ENCODE measurements at places on chromosomes 2 and 18.

DNA sequence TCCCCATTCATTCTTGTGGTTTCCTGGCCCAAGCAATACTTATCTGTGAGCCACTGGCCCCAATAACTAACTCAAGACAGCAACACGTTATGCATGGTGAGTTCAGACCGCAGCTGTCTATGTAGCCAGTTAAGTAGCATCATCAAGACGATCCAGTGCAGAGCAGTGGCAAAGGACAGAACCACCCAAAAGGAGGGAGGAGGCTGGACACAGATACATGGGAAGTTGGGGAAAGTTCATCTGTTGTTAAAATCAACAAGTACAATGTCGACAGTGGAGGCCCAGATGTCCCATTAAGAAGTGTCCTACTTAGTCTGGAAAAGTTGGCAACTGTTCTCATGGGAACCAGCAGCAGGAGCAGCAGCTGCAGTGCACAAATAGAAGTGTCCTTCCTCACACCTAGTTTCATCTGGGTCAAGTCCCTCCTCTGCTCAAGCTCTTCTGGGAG lies 106.9 kb upstream of the THOC1 start:
- DNase-seq, result no peak

GRCh38 chr18:45671321-45671720 lies 52.7 kb upstream of the SLC14A1 start:
- no peak for DNase-seq

GRCh38 chr2:76851000-76851399 lies 671.2 kb downstream of the LRRTM4 start:
- DNase-seq, result no peak

GRCh38 chr2:75596784-75597183 lies 36.0 kb upstream of the EVA1A start:
- DNase-seq, result no peak

DNA sequence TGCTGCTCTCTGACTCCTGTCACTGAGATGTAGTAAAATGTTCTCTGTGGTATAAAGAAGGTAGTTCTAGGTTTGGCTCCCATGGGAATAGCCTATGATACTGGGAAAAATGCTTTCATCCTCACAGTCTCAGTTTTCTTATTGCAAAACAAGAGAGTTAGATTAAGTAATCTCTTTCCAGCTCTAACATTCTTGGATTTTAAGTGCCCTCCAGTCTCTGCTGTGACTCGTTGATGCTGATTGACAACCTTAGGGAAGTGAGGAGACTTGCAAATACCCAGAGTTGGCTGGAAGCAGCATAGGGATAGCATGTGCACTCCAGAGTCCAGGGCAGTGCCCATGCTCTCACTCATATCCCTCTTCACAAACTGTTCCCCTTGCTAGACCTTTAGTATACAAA lies 534.9 kb downstream of the SLC4A3 start:
- DNase-seq, result no peak

DNA sequence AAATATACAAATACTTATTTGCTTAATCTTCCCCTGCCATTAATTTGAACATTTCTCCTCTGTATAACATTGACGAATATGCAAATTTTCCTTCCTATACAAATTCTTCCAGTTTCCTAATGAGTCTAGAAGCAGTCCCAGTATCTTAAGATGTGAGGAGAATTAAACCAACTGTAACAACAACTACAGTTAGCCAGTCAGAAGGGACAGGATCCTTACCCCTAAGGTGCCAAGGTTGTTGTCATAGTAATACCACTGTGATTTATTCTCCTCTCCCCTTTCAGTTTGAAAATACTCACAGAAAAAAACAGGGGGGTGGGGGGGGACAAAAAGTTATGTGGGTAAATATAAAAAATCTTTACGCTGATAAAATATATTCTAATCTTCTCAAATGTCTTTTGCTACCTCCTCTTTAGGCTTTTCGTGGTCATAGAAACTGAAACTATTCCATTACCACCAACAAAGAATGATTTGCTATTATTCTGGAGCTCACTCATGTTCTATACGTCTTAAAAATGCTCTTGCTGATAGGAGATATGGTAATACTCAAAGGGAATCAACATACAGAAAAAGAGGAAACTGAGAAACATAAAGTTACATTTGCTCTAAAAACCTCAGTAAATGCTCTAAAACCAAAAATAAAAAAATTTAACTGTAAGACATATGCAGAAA lies 107.6 kb downstream of the MEMO1 start:
- no peak for DNase-seq

DNA sequence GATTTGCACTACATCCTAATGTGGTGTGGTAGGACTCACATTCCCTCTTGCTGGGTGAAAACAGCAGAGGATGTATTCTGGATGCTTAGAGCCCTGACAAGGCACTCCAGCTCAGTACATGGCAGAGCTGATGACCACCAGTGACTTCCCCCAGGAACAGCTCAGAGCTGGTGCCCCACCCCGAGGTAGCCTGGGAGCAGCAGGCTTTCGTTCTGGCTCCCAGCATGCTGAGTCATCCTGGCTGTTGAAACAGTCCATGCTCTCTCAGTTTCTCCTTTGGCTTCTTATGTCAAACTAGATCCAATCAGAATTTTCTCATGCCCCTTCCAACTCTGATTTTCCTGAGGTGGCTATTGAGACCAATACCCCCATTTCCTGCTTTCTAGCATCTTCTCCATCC lies 438.2 kb downstream of the NBAS start:
- no peak for DNase-seq

DNA sequence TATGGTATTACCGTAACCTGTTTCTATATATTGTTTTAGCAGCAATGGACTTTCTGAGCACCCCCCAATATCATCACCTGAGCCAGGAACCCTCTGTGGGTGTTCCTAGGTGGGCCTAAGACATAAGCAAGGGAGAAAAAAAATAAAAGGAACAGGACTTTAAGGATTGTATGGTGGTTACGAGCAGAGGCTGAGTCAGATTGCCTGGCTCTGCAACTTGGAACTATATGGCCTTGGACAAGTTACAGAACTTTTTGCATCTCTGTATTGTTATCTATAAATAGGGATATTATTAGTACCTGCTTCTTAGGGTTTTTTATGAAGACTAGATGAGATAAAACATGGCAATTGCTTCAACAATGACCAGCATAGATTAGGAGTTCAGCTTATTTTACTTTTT lies 34.9 kb downstream of the MFSD6 start:
- DNase-seq, result no peak

GRCh38 chr18:56120782-56121181 lies 517.6 kb downstream of the TXNL1 start:
- no peak for DNase-seq

Measured in stimulated activated CD8-positive, alpha-beta memory T cell treated with anti-CD3 and anti-CD28 coated beads, Interleukin-15, amount 100 ng/mL, for 1 hour (primary cell).